Activated T-cell treated with anti-CD3 and anti-CD28 coated beads, Interleukin-2, amount 50 U/mL, for 1 hour (primary cell): ENCODE measurements at places on chromosomes 1 and 21.

DNA sequence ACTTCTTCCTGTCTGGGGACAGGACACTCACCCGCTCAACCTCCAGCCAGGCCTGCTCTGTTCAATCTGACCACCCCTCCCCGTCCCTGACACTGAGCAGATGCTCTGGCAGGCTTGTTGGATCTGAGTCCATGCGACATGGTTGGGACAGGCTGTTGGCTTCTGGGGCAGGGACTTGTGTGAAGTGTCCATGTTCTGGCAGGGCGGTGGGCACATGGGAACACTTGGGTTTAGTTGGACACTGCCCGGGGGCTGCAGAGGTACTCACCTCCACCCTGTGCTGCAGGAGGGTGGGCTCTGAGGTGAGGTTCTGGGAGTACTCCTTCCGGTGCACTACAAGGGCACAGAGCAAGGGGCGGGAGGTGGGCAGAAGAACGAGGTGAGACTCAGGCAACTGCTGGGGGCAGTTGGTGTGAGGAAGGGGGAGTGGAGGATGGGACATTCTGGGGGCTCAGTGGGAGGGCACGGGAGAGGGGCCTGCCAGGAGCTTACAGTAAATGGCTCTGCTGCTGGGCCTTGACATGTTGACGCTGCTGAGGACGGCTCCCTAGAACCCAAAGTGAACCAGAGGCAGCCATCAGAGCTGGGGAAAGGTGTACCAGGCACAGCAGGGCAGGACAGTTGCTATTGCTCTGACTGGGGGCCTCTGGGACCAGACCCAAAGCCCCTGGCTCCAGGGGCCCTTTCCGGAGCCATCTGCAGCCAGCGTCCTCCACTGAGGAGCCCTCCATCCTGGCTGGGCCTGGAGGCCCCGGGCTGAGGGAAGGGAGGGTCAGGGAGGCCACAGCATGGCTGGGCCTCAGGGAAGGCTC is 2.3 kb downstream of the EPS8L3 start:
- DNase-seq, result peak; percentile 13

DNA sequence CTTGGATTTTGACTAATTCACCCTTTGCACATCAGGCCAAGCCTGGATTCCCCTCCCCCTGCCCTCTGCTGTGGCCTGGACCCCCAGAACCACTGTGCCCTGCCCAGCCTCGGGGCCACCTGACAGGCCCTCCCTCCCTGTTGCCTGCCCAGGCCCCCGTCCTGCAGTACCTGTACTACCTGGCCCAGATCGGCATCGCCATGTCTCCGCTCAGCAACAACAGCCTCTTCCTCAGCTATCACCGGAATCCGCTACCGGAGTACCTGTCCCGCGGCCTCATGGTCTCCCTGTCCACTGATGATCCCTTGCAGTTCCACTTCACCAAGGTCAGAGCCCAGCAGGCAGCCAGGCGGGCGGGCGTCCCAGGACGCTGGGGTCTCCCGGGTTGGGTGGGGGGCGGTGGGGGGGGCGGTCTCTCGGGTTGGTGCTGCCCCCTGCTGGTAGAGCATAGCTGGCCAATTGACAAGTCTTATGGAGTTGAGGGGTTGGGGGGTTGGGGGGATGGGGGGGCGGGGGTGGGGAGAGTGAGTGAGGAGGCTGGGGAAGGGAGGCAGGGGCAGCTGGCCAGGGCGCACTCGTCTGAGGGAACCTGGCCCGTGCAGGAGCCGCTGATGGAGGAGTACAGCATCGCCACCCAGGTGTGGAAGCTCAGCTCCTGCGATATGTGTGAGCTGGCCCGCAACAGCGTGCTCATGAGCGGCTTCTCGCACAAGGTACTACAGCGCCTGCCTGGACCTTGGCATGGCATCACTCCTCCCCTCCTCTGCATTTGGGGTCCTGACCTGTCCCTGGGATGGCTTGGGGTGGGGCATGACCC is 10.7 kb downstream of the AMPD2 start:
- peak; percentile 57 for DNase-seq

GRCh38 chr21:26709090-26709489 is 136.0 kb upstream of the CYYR1 start:
- no peak for DNase-seq

- DNase-seq, result no peak
Measured at GRCh38 chr1:202004711-202005110, 5.7 kb upstream of the ELF3 start.

GRCh38 chr1:193590102-193590501 is 403.7 kb upstream of the B3GALT2 start:
- no peak for DNase-seq

DNA sequence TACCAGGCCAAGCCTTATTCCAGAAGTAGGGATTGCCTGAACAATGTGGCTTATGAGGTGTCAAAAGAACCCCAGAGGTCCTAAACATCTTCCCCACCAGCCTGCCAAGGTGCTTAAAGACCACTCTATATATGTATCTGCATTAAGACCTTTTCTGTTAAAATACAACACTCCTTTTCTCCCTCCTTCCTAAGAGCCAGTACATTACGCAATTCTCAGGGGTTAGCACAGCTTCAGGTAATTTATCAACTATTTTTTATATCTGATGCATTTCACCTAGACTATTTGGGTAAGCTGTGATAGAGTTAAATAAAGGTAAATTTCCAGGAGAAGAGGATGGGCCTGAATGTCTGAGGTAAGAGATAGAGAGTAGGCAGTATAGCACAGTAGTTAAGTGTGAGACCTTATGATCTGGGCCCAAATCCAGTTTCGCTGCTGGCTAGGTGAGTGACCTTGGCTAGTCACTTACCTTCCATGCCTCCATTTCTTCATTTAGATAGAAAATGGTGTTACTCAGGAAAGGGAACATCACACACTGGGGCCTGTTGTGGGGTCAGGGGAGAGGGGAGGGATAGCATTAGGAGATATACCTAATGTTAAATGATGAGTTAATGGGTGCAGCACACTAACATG is 5.1 kb upstream of the CCN1 start:
- DNase-seq, result no peak

DNA sequence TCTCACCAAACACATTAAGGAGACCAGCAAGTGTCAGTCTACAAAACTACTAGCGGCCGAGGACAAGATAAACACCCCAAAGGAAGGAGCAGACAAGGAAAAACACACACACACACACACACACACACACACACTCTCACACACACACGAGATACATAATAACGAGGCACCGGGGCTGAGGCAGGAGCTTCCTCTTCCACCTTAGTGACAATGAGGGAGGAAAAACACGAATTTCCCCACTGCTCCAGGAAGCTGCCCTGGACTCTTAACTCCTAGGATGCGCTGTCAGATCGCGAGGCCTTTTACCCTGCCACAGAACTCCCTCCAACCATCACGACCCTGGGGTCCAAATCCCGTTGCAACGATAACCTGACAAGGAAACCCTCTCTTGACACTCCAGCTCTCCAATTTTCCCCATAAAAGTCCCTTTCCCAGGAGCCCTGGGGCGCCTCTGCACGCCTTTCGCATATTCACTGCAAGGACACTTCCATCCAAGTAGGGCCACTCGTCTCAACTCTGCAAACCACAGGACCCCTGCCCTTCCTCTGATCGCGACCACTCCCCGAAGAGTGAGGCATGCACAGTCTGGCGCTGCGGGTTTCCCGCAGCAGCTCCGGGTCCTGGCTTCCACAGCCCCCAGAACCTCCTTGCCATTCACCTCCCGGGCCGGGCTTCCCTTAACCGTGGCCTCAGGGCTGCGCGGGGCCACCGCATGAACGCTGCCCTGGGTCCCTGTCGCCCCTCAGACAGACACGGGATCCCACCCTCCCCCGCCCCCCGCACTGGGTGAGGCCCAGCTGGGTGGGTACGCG is 581 bp downstream of the ETV3 start:
- DNase-seq, result no peak

- DNase-seq, result no peak
Measured at GRCh38 chr1:183051546-183051945, 28.3 kb downstream of the LAMC1 start.

- DNase-seq, result no peak
Measured at GRCh38 chr1:183273300-183273699, 87.2 kb downstream of the LAMC2 start.

GRCh38 chr1:92619466-92620189 is 132.9 kb upstream of the GFI1 start:
- DNase-seq, result no peak

DNA sequence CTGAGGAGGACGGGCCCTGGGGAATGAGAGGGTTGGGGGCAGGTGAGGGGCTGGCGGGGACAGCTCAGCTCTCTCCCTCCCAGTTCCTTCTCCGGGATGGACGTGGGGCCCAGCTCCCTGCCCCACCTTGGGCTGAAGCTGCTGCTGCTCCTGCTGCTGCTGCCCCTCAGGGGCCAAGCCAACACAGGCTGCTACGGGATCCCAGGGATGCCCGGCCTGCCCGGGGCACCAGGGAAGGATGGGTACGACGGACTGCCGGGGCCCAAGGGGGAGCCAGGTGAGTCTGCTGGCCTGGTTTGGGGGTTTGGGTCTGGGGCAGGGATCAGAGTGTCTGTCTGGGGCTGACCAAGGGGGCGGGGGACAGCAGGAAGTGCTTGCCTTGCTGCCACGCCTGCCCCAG is 495 bp downstream of the C1QC start:
- DNase-seq, result no peak

GRCh38 chr1:94385308-94385929 is 32.8 kb upstream of the ABCD3 start:
- no peak for DNase-seq

- DNase-seq, result no peak
Measured at GRCh38 chr1:109816975-109817535, 53.3 kb upstream of the EPS8L3 start.

GRCh38 chr1:243549791-243550190 is 293.9 kb downstream of the SDCCAG8 start:
- no peak for DNase-seq

GRCh38 chr21:38032082-38032801 is 116.0 kb upstream of the KCNJ6 start:
- no peak for DNase-seq

- no peak for DNase-seq
Measured at GRCh38 chr1:147245129-147245528, 2.6 kb downstream of the CHD1L start.

DNA sequence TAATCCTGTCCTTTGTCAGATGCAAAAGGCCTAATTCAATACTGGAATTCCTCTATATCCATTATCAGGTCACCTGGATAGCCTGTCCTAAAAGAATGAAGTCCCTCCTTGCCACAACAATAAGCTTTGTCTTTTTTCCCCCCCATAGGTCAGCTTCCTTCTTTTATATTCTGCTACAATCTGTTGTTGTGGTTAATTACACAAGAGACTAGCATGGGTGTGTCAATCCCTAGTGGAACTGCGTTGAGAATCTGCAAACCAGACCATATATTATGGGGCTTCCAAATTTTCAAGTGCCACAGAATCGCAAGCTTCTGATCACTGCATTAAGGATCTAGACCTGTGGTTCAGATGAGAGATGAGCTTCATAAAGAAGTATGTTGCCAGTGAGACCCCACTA is 349.6 kb downstream of the SMYD3 start:
- no peak for DNase-seq

GRCh38 chr1:224805889-224806288 is 123.6 kb upstream of the DNAH14 start:
- no peak for DNase-seq

GRCh38 chr21:24514081-24514733 is 1093.1 kb downstream of the MRPL39 start:
- no peak for DNase-seq

DNA sequence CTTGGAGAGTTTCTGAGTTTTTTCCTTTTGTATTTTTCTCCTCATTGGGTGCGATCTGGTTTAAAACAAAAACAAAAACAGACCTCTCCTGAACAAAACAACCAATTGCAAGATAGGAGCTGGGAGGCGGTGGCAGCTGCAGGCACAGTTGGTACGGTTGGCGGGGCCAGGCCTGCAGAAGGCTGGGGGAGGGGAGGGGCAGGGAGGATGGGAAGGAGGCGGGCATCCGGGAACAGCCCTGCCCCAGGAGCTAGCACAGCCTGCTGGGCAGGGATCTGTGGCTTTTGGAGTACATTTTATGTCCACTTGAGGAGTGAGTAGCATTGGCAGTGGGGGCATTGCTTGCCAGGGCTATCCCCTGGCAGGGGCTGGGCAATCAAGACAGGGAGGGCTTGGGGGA is 5.2 kb downstream of the CAPN9 start:
- DNase-seq, result no peak

GRCh38 chr1:16077406-16078245 is 4.2 kb upstream of the FAM131C start:
- no peak for DNase-seq

DNA sequence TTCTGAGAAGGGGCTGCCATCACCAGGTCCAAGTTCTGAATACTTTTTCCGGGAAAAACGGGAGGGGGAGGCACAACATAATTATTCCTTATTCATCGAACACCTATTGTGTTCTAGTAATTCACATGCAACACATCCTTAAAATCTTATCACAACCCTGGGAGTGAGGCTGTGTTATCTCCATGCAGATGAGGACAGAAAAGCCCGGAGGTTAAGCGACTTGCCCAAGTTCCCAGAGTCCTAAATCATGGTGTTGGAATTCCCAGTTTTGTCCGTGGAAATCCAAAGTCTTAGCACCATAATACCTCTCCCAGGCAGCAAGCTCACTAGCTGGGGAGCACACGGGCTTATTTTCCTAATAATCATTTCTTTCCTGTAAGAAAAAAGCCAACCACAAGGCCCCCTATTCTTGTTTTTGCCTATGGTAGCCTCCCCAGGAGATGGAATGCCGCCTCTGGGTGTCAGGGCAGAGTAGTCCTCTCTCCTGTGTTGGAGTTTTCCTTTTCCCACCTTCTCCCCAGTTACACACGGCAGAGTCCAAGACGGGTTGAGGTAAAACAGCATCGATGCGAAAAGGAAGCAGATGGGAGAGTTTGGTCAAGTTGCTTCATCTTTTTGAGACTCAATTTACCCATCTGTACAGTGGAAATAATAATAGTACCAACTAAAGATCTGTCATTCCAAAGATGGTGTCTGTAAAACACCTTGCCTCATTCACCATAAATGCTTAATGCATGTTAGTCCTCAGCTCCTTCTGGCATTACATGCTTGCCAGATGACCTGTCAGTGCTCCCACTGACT is 228.0 kb upstream of the TMEM51 start:
- DNase-seq, result no peak

DNA sequence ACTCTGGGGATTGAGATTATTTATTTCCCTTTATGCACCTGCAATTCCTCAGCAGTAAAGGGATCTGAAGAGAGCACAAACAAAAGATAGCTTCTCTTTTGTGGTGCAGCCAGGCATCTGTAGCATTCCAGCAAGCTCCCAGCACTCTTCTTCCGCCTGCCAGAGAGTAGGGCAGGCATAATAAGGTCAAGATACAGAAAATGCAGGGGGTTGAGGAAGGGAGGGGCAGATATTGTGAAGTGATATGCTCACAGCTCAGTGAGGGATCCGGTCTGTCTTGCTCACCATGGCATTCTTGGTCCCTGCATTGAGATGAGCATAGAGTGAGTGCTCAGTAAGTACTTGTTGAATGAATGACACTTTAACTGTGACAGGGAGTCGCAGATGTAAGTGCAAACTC is 23.9 kb downstream of the FASLG start:
- no peak for DNase-seq
